Urothelium cell line (cell line): ENCODE measurements at places on chromosomes 16 and 17.

DNA sequence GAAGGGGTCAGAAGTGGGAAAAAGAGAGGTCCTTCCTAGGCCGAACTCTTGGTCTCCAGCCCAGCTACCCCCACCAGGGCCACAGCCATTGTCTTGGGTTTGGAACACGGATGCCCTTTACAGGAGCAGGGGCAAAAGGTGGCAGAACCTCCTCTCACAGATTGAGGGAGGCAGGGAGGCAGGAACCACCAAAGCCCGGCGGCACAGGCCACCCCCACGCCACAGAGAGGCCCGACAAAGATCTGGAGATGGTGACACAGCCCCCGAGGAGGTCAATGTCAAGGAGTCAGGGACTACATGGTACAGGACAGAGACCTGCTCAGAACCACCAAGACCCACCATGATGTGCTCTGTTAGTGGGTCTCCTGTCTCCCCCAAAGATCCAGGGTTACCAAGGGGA, 44.4 kb upstream of the DLX4 start:
- DNase-seq, result no peak

DNA sequence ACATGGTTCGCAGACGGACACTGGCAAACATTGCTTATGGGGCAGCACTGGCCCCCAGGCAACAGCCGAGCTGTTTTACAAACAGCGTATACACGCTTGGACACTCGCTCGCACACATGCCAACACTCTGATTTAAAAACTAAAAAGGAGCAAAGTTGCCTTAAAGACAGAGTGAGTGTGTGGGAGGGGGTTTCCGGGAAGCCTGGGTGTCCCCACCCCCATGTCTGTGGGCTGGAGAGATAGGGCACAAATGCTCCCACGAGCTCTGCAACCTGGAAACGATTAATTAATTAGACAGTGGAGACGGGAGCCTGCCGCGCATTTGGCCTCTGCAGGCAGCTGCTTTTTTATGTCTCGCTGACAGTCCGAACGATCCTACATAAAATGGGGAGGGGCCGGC, 107.9 kb upstream of the ZNF469 start:
- DNase-seq, result no peak

DNA sequence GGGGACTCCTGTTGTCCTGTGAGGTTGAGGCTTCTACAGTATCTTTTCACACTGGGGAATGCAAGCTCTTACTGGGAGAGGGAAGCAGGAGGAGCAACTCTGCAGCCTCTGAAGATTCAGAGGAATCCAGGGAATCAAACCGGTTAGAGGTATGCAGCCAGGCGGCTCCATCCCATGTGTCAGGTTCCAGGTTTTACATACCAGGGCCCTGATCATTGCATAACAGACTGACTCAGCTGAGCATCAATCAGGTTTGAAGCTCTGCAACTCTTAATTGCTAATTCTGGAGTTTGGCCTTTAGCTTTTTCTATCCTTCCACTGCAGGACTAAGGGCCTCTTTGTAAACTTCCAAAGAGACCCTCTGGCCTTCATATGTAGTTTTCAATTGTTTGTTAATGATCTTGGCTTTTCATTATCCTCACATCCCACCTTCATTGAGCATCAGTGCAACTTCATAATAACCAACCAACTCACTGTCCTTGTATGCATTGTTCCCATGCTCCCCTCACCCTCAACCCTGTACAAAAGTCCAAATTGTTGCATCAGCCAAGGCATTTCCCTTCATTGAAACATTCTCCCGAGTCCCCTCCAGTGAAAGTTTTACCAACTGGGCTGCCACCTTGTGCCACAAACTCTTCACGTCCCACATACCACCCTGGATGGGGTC, 59.7 kb upstream of the DHX40 start:
- DNase-seq, result no peak

DNA sequence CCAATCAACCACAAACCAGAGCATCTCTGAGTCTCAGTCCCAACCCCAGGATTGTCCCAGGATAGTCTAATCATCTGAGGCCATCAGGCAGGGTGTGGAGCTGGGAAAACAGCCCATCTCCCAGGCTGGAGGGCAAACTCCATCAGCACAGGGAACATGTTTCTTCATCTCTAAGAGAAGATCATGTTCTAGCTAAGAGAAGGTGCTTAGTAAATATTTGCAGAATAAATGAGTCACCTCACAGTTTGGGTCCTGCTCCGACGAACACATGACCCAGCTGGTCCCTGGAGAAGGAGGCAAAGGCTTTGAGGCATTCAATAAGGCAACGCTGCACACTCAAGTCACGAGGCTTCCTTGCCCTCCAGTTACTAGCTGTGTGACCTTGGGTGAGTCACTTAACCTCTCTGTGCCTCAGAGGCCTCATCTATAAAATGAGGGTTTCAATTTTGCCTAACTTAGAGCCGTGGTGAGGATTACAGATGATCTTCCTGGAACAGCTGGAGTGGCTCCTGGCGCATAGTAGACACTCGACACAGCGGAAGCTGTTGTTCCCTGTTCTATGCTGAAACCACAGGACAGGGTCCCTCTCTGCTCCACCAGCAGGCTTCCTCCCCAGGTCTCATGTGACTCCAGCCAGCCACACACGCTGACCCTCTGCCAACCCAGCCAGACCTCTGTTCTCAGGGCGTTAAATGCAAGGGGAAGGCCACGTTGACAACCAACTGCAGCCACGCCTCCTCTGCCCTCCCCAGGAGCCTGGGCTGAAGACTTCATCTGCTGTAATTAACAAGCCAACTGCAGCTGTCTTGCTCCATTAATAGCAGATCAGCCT, 10.3 kb upstream of the RPL38 start:
- DNase-seq, result no peak

DNA sequence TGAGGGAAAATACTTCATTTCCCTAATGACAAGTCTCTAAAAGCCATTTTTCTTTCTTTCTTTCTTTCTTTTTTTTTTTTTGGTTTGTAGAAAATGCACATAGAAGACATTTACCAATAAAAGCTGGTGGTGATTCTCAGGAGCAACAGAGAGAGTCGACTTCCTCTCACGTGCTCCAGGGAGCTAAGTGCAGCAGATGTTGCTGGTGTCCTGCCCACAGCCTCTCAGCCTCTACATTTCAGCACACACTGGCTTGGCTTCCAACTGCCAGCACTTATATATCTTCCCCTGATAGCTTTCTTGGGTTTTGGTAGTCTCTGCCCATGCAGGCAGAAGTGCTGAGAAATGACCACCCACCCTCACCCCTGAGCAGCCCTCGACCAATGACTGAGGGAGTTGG, 58.4 kb upstream of the MARCHF10 start:
- no peak for DNase-seq

- DNase-seq, result no peak
These were observed 101.9 kb upstream of the COX10 start for GRCh38 chr17:13967416-13967815.

DNA sequence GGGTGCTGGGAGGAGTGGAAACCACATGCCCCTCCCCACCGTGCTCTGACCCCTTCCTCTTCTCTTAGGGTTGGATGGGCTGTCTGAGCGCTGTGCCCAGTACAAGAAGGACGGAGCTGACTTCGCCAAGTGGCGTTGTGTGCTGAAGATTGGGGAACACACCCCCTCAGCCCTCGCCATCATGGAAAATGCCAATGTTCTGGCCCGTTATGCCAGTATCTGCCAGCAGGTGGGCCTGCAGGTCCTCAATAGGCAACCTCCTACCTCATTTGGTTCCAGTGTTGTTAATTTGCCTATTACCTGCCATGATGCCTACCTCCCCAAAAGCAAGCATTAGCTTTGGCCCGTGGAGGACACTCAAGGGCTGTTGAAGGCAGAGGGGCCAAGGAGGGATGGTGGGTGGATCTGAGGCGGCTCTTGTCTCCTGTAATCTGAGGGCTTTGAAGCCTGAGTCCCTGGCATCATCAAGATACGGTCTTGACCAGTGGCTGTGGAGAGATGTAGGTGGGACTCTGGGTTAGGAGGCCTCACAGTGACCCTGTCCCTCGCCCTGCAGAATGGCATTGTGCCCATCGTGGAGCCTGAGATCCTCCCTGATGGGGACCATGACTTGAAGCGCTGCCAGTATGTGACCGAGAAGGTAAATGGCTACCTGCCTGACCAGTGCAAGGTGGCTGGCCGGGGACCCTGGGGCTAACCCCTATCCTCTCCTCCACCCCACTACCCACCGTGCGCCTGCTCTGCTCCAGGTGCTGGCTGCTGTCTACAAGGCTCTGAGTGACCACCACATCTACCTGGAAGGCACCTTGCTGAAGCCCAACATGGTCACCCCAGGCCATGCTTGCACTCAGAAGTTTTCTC, 3.4 kb downstream of the ALDOA start:
- no peak for DNase-seq

GRCh38 chr16:14303639-14304394, 232.7 kb downstream of the MRTFB start:
- DNase-seq, result no peak
